Left cardiac atrium (tissue), 4 donors: ENCODE measurements at places on chromosomes 12 and 14. TPM values are rescaled to one million over a fixed set of nuclear protein-coding genes. Genes with fewer than 3 reads are reported as not detected.

GRCh38 chr12:24991209-24992049, 42.5 kb upstream of the BCAT1 start:
- no peak for DNase-seq

Gene GSC
- total RNA-seq, result 0.71 TPM

DNA sequence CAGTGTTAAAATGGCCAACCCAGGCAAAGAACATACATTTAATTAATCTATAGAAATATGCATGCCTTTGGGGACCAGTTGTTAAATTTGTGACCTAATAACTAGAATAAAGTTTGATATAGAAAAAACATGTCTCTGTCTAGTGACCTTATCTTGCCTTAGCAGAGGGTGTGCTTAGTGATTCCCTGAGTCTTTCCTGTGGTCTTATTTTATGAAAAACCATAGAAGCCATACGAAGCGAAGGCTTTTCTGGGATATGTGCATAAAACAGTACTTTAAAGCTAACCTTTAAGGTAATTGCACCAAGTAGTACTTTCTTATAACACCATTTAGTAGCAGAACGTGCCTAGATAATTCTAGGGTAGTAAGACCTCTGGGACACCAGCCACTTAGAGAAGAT, 379.4 kb downstream of the ZFP36L1 start:
- no peak for DNase-seq

GRCh38 chr12:75635606-75636444, 124.4 kb upstream of the KRR1 start:
- DNase-seq, result no peak

Gene BLTP3B
- 13.5 TPM for total RNA-seq

- DNase-seq, result no peak
Measured at GRCh38 chr12:47746523-47746922, 12.2 kb downstream of the RAPGEF3 start.

Gene KRT85
- not detected for total RNA-seq
